ENCODE measurements at places on chromosomes 16 and 17. TPM values are rescaled to one million over a fixed set of nuclear protein-coding genes. Genes with fewer than 3 reads are reported as not detected.
A peak's percentile ranks its signal among the peaks of the same experiment; 100 is the strongest.

DNA sequence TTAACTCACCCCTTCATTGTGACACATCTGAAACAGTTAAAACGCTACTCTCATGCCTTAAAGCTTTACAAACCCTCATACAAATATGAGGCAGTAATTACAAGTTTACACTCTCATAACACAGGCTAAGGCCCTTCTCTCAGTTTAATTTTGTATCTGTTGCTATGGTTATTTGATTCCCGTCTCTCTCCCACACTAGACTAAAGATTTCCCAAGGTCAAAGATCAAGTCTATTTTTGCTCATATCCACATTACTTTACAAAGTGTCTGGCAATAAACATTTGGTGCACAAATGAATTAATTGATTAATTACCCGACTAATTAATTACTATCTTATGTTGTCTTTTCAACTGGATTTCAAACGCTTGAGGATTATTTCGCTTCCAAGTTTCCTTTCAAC, 86.4 kb upstream of the MYOCD start:
- H3K27ac ChIP-seq, result no peak overlapping the region
- ATAC-seq, result no peak
- no peaks in the 10 kb centered on the region for H3K27me3 ChIP-seq
- H3K36me3 ChIP-seq, result no peaks in the 10 kb centered on the region
- no peak overlapping the region for H3K4me3 ChIP-seq

DNA sequence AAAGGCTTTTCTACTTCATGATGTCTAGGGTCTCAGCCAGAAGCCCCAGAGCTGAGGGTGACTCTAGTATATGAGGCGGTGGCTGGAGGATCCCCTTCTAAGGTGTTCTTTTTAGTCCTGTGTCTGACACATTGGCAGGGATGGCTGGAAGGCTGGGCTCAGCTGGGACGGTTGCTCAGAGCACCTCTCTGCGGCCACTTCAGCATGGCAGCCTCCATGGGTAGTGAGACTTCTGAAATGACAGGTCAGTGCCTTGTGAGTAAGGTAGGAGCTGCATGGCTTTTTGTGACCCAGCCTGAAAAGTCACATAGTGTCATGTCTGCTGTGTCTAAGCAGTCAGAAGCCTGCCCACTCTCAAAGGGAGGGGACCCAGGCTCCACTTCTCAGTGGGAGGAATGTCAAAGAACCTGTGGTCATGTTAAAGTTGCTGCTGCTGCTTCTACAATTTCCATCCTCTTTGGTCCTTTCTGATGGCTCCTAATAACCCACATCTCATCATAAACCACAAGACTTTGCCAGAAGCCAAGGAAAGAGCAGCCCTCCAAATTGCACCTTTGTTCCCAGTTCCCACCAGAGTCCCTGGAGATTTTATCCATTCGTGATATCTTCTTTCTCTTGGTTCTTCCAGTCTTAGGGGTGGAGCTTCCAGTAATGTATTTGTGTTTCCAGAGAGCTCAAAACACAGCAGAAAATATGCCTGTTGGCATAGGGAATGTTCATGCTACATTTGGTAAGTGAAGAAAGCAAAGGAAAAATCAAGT, 15.4 kb upstream of the KCNG4 start:
- H3K4me3 ChIP-seq, result no peak overlapping the region
- peaks cover 24% of the 10 kb centered on the region for H3K27me3 ChIP-seq
- no peak for ATAC-seq
- H3K27ac ChIP-seq, result no peak overlapping the region
- H3K4me1 ChIP-seq, result no peaks in the 10 kb centered on the region

DNA sequence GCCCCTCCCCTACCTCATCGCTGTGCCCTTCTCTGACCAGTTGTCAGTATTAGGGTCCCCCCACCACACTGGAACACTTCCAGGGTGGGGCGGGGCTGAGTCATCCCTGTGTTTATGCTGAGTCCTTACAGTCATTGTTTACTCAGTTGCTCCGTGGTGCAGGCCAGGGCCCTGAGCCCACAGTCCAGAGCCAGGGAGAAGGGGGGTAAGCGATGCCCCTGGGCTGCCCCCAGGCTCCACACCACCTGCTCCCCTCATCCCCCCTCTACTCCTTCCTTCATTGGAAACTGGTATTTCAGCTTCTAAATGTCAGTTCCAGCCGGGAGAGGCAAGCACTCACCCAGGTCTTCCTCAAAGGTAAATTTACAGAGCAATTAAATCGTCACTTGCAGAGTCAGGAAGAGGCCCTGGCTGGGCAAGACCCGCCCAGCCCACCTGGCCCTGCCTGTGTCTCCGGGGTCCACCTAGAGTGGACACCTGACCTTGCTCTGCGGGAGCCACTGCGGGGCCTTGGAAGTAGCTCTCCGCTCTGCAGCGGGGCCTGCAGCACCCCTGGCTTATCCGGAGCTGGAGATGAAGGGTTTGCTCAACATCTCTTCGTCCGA, 4.8 kb downstream of the ATP2A3 start:
- ATAC-seq, result no peak
- H3K27me3 ChIP-seq, result peaks cover 34% of the 10 kb centered on the region
- H3K27ac ChIP-seq, result peak overlapping the region; percentile 43
- no peaks in the 10 kb centered on the region for H3K4me1 ChIP-seq
- H3K4me3 ChIP-seq, result no peak overlapping the region
- H3K36me3 ChIP-seq, result no peaks in the 10 kb centered on the region

DNA sequence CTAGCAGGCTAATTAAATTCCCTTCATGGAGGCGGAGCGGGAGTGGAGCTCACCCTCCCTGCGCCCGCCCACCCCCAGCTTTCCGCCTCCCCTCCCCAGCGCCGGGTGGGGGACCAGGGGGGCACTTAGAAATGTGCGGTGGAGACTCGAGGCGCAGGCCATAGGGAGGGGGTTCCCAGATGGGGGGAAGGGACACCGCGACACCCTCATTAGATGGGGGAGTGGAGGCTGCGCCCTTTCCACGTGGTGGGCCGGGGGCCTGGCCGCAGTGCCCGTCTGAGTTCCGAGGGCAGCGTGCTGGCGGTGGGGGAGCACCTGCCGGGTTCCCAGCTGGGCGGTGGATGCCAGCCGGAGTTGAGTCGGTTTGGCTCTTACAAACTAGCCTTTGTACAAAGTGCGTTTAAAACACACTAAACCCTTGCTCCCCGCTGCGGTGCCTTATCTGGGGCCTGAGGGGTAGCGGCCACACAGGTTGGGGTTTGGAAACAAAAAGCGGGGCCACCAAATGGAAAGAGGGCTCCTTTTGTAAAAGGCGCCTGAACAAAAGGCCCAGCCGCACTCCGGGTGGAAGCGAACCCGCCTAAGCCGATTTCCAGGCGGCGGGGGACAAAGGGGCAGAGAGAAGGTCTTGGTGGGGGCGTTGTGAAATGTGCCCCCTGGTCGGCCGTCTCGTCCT, 1.4 kb downstream of the GSE1 start:
- no peak for ATAC-seq
- peak overlapping the region; percentile 78 for H3K4me3 ChIP-seq
- no peaks in the 10 kb centered on the region for H3K36me3 ChIP-seq
- no peaks in the 10 kb centered on the region for H3K27me3 ChIP-seq
- H3K4me1 ChIP-seq, result peaks cover 32% of the 10 kb centered on the region

GRCh38 chr16:995087-995486, 13.5 kb downstream of the SOX8 start:
- H3K4me1 ChIP-seq, result no peaks in the 10 kb centered on the region
- H3K36me3 ChIP-seq, result no peaks in the 10 kb centered on the region
- no peak overlapping the region for H3K27ac ChIP-seq
- no peak overlapping the region for H3K4me3 ChIP-seq
- H3K27me3 ChIP-seq, result peaks cover 85% of the 10 kb centered on the region
- no peak for ATAC-seq

DNA sequence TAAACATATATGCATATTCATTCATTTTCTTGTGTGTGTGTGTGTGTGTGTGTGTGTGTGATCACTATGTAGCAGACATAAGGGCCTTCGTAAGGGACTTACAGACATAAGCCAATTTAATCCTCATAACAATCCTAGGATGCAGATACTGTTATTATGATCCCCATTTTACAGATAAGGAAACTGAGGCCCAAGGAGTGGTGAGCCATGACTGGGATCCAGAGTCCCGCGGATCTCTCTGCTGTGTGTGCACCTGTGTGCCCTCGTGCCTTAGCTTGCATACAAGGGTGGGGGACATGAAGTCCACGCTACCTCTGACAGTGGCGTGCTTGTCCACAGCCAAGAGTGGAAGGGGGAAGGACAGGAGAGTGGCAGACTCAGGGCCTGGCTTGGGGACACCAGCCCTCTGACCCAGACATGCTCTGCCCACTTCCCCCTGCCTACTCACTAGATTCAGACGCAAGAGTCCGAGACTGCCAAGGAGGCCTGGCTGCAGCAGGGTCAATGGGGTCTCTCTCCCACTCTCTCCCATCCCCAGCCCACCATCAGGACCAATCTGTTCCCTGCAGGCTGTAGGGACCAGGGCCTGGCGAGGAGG, 9.8 kb upstream of the SMTNL2 start:
- H3K36me3 ChIP-seq, result no peaks in the 10 kb centered on the region
- H3K27ac ChIP-seq, result no peak overlapping the region
- no peak for ATAC-seq
- no peak overlapping the region for H3K4me3 ChIP-seq
- no peaks in the 10 kb centered on the region for H3K4me1 ChIP-seq
- H3K27me3 ChIP-seq, result peaks cover 6% of the 10 kb centered on the region

- no peak for ATAC-seq
- H3K36me3 ChIP-seq, result no peaks in the 10 kb centered on the region
- no peaks in the 10 kb centered on the region for H3K27me3 ChIP-seq
- no peak overlapping the region for H3K27ac ChIP-seq
- no peaks in the 10 kb centered on the region for H3K4me1 ChIP-seq
These were observed 2.7 kb downstream of the NDUFAF8 start for GRCh38 chr17:81241648-81242420.

- peak; percentile 60 for ATAC-seq
- H3K4me1 ChIP-seq, result no peaks in the 10 kb centered on the region
- no peaks in the 10 kb centered on the region for H3K27me3 ChIP-seq
- no peak overlapping the region for H3K27ac ChIP-seq
- H3K36me3 ChIP-seq, result no peaks in the 10 kb centered on the region
These were observed 344.9 kb downstream of the CPPED1 start for GRCh38 chr16:12458591-12459358.

GRCh38 chr17:71363661-71364060, 757.2 kb upstream of the SOX9 start:
- H3K27me3 ChIP-seq, result no peaks in the 10 kb centered on the region
- H3K4me3 ChIP-seq, result no peak overlapping the region
- H3K36me3 ChIP-seq, result no peaks in the 10 kb centered on the region
- no peaks in the 10 kb centered on the region for H3K4me1 ChIP-seq

DNA sequence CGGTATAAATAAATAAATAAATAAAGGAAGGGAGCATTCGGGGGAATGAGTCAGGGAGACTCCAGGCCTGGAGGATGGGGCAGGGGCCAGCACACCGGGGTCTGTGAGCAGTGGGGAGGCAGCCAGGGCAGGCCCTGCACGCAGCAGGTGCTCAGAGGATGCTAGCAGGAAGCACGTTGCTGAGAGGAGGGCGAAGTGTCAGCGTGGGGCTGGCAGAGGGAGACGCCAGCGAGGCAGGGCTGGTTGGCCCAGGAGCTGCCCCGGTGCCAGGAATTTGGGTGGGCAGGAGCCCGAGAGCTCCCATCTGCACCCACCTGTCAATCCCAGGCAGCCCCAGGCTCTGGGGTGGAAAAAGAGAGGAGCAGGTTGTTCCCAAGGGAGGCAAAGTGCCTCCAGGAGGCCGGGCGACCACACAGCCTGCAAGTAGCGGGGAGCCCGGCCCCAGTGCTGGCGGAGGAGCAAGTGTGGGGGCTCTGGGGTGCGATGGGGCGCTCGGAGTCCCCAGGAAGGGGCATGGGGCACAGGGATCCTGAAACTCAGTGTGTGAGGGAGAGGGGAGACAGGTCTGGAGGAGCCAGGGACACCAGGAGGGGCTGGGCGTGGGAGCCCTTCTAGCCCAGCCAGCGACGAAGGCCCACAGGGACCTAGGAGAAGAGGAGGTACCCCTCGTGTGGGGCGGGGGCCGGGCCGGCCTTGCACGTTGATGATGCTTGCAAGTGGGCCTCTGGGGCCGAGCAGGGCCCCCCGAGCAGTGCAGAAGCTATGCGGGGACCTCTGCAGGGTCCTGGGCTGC, 28.0 kb downstream of the SOX8 start:
- peaks cover 50% of the 10 kb centered on the region for H3K27me3 ChIP-seq
- H3K27ac ChIP-seq, result no peak overlapping the region
- ATAC-seq, result no peak
- H3K36me3 ChIP-seq, result no peaks in the 10 kb centered on the region
- H3K4me3 ChIP-seq, result no peak overlapping the region

DNA sequence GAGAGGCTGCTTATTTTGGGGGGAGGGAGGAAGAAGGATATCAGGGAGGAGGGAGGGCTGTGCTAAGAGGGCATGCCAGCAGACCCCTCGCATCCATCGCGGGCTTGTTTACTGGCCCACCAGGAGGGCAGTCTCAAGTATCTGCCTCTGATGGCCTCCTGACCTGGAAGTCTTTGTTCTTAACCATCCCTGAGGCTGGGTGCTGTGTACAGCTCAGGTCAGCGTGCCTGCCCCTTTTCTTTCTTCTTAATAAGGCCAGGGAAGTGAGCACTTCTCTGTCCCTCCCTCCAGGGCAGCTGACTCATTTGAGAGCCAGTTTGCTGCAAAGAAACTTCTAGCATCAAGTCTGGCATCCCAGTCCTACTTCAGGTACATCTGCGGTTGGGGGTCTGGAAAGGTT, 157.0 kb downstream of the CCDC182 start:
- no peak overlapping the region for H3K4me3 ChIP-seq
- no peak overlapping the region for H3K27ac ChIP-seq
- H3K36me3 ChIP-seq, result no peaks in the 10 kb centered on the region
- no peaks in the 10 kb centered on the region for H3K27me3 ChIP-seq

GRCh38 chr16:89821438-89822187, 5.2 kb upstream of the FANCA start:
- H3K4me3 ChIP-seq, result no peak overlapping the region
- H3K27ac ChIP-seq, result no peak overlapping the region
- no peaks in the 10 kb centered on the region for H3K27me3 ChIP-seq
- H3K4me1 ChIP-seq, result no peaks in the 10 kb centered on the region
- ATAC-seq, result no peak
- H3K36me3 ChIP-seq, result no peaks in the 10 kb centered on the region

GRCh38 chr16:23131931-23132621, 17.2 kb downstream of the USP31 start:
- peak; percentile 61 for ATAC-seq
- H3K4me3 ChIP-seq, result peak overlapping the region; percentile 22
- H3K27me3 ChIP-seq, result no peaks in the 10 kb centered on the region

- no peaks in the 10 kb centered on the region for H3K27me3 ChIP-seq
- ATAC-seq, result no peak
- H3K4me3 ChIP-seq, result no peak overlapping the region
- H3K4me1 ChIP-seq, result no peaks in the 10 kb centered on the region
These were observed 75.1 kb upstream of the ENDOV start for GRCh38 chr17:80339731-80340456.

Gene EVI2A
- 1.6 TPM for total RNA-seq

Gene C17orf58
- total RNA-seq, result 5.3 TPM

Gene EFCAB5
- 0.27 TPM for total RNA-seq

Gene GNPTG
- total RNA-seq, result 54.8 TPM

Gene TMEM98
- 60.0 TPM for total RNA-seq

Gene HSBP1
- total RNA-seq, result 66.0 TPM

Measured in gastroesophageal sphincter (tissue), 4 donors.